ENCODE measurements at places on chromosomes 11 and 22. TPM values are rescaled to one million over a fixed set of nuclear protein-coding genes. Genes with fewer than 3 reads are reported as not detected.

DNA sequence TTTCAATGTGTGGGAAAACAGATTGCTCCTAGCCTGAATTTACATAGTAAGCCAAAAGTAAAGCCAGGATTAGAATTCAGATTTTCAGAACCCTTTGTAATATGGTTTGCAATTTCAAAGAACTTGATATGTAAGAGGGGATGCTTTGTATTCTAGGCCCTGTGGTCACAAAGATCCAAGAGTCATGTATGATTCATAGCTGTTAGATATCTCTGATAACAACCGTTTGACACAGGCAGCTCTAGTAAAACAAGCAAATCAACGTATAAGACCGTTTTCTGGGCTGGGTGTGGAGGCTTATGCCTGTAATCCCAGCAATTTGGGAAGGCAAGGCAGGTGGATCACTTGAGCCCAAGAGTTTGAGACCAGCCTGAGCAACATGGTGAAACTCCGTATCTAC lies 79.6 kb downstream of the EMSY start:
- DNase-seq: no peak

The MISFA gene
- total RNA-seq: not detected

- DNase-seq: no peak
These were observed 132.4 kb downstream of the RBFOX2 start for GRCh38 chr22:35896111-35896705.

The BDNF gene
- not detected for total RNA-seq

DNA sequence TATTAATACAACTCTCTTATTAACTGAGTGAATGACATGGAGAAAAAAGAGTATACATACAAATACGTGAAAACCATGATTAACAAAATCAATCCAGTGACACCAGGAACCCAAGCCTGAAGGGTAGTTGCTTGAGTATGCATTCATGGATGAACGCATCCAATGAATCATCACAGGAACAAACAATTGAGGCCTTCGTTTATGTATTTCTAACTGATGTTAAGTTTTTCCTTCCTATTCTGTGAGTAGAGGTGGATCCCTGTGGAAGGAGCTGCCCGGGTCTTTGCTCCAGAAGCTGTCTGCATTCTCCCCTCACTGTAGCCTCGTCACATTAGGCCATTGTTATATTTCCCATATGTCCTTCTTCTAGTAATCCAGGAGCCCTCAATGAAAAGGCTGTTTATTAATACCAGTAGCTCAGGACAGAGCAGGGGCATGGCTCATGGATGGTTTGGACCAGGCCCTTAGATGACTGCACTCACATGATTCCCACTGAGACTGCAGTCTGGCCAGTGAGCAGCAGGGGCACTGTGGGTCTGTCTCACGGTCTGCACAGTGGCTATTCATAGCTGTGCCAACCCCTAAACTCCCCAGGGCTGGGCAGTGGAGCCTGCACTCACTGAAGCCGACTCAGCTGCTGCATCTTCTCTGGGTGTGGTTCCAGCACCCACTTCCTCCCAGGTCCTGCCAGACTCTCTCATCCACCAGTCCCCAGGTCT lies 128.1 kb upstream of the TOP3B start:
- DNase-seq: peak; percentile 95

DNA sequence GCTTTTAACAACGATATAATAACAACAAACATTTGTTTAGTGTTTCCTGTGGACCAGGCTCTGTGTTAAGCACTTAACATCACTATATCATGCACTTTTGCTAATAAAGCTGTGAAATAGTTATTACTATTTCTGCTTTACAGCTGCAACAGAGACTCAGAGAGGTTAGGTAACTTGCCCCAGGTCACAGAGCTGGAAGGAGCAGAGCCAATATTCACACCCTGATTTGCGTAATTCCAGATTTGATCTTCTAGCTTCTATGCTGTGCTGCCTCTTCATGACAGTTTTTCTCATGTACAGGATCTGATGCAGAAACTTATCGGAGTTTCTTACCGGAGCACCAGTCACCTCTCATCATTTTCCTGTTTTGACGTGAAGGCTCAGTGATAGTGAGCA lies 33.6 kb upstream of the EHF start:
- no peak for DNase-seq

DNA sequence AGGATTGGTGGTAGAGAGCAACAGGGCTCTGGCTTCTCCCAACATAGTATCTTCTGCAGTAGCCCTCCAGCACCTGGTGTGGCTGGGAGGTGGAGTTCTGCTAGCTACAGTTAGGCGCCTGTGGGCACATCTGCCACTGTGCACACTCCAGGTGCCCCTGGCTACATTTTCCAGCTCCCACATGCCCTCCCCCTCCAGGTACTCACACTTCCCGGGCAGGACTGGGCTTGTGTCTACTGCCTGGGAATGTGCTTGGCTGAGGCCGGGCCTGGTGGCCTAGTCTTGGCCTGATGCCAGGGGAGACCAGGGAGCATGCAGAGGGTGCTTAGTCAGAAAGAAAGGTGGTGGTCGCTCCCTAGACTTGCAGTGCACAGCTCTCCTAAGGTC lies 15.8 kb downstream of the PHLDB1 start:
- no peak for DNase-seq

GRCh38 chr22:46173152-46173551 lies 22.8 kb downstream of the PPARA start:
- no peak for DNase-seq
